ENCODE measurements at places on chromosomes 2 and 18.

DNA sequence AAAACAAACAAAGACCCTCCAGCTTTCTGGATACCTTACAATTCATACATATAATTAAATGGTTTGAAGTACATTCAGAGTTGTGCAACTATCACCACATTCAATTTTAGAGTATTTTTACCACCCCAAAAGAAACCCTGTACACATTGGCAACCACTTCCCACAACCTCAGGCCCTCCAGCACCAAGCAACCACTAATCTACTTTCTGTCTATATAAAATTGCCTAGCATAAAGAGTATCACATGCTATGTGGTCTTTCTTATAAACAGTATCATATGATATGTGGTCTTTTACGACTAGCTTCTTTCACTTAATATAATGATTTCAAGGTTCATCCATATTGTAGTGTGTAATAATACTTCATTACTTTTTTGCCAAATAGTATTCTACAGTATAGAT is 7.3 kb downstream of the IER3IP1 start:
- DNase-seq: no peak

DNA sequence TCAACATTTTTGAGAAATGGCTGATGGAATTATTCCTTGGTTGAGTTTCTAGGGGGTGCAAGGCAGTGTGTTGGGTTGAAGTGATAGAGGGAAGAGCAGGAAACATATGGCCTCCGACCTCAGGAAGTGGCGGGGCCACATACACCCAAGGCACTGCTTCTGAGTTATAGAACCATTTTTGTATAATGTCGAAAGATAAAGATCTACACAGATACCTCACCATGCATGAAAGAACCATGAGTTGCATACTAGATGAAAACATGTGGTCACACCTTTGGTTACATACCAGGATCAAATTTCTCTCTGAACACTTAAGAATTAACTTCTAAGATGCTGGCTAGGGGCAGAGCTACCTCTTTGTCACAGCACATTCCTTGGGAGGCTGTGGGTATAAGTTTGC is 23.2 kb downstream of the LAMA3 start:
- DNase-seq: no peak

DNA sequence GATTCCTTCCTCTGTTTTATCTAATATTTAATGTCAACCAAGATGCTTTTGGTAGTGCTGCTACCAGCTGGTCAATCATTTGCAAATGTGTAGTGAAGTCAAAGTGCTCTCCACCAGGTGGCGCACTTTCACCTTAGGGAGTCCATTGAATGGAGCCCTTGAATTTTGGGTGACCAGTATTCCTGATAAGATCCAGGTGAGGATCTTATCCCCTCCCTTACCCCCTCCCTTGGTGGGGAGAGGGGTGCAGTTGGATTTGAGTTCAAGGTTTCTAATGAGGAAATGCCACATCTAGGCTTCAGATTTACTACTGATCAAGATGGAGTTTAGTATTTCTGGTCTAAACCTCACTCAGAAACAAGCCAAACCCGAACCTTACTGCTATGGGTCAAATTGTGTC is 12.0 kb upstream of the E2F6 start:
- DNase-seq: peak; percentile 93

- no peak for DNase-seq
These were observed 26.2 kb upstream of the XDH start for GRCh38 chr2:31440764-31441163.

GRCh38 chr2:217327953-217328621 is 468.2 kb upstream of the TNP1 start:
- DNase-seq: no peak

- no peak for DNase-seq
These were observed 51.7 kb downstream of the NCKAP5 start for GRCh38 chr2:133516405-133517026.

- DNase-seq: no peak
These were observed 48.5 kb upstream of the MCFD2 start for GRCh38 chr2:46963941-46964673.

DNA sequence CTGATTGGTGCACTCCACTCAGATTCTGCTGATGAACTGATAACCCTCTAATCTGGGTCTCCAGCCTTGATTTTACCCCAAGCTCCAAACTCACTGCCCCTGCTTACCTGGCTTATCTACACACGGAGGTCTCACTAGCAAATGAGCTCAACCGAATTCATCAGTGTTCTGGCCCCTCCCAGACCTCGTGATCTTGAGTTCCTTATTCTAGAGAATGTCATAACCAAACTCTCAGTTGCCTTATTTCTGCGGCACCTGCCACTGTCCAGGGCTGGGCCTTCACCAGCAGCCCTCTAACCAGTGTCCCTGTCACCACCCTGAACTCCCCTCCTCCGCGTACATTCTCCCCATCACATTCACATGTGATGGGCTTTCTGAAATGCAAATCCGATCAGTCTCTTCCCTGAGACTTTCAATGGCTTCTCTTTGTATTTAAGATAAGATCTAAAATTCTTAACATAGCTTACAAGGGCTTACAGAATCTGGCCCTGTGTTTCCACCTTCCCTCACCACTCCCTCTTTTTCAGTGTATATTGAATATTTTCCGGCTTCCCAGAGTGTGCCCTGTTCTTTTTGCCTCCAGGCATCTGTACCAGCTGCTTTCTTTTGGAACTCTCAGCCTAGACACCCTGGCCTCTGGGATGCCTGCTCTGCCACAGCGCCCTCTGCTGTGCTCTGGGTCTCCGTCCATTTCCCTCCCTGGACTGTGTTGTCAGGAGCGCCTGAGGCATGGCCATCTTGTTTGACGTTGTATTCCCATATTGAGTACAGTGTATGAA is 31.1 kb downstream of the NAB1 start:
- peak; percentile 92 for DNase-seq

GRCh38 chr18:24878289-24878688 is 417.9 kb downstream of the HRH4 start:
- DNase-seq: peak; percentile 22
